ENCODE measurements at places on chromosomes 13 and 19.

DNA sequence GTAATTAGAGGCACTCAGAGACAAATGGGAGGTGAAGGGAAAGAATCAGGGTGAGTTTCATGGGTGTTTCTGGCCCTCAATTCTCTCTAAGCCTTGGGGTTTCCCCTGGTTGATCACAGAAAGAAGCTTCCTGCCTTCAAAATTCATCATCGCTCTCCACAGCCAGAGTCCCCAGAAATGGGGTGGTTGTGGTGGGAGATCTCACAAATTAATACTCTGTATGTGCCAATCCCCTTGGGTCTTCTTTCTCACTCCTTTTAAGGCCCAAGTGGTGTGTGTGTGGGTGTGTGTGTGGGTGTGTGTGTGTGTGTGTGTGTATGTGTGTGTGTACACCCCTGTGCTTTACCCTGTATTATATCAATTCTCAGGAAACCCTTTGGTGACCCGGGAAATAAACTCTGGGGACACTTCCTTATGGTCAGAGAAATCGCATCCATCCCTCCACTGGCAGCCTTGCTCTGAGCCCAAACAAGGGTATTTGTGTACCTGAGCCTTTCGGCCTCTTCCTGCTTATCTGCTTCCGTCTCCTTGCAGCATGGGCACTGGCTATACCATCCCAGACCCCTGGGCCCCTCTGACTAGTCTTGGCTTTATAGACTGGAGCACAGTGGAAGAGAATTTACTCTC is 2.8 kb upstream of the FCGBP start:
- no peak for DNase-seq

GRCh38 chr19:58325311-58326022 is 1.3 kb upstream of the ZSCAN22 start:
- DNase-seq = no peak

DNA sequence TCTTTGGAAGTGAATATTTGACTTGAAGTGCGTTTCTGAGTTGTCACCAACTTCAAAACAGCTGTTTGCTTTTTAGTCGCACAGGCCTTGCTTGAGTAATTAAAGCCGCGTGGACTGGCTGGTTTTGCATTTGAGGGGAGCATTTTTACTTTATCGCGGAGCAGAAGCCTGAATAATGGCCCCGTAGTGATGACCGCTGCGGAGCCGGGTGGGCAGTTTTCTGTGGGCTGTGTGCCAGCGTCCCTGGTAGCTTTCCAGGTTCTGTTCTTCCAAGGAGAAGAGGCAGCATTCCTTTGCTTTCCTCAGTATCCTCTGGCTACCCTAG is 1.1 kb downstream of the NAA16 start:
- no peak for DNase-seq

DNA sequence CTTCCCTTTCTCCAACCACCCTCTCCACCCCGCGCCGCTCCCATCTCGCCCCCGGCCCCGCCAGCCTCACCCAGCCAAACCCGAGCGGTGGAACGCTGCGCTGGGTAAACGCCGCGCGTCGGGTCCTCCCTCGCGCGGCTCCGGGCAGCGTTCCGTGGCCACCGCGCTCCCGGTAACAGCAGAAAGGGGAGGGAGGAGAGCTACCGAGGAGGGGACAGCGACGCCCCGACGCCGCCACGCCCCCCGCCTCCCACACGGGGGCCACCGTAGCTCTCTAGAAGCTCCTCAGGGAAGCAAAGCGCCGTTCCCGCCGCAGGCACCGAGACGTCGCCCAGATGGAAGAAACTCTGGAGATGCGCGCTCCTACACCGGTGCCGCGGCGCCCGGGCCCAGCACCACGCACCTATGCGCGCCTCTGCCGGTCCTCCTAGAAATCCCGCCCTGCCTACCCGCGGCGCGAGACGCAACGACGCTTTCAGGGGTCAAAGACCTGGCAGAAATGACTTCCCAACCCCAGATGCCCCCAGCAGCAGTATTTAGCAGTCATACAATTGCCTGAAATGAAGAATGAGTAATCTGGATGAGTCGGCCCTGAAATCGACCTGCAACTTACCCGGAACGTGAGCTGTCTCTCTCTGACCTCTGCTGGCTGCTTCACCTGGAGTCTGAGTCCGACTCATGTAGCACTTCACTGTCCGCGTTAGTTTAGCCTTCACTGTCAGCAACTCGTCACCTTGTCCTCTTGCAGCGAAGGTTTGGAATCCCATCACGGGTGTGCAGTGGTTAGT is at the start of gene RUBCNL:
RUBCNL (minus strand) TSS at position 189 of the 788 bp plus-strand sequence. CDS start 14,777 bp downstream, outside the sequence.
- DNase-seq = no peak

- no peak for DNase-seq
Observed at GRCh38 chr19:18795540-18795939, 4.4 kb upstream of the COMP start.

GRCh38 chr19:2986951-2987524 is 9.7 kb downstream of the TLE6 start:
- no peak for DNase-seq

- no peak for DNase-seq
Observed at GRCh38 chr13:113315992-113316391, 19.0 kb downstream of the LAMP1 start.

DNA sequence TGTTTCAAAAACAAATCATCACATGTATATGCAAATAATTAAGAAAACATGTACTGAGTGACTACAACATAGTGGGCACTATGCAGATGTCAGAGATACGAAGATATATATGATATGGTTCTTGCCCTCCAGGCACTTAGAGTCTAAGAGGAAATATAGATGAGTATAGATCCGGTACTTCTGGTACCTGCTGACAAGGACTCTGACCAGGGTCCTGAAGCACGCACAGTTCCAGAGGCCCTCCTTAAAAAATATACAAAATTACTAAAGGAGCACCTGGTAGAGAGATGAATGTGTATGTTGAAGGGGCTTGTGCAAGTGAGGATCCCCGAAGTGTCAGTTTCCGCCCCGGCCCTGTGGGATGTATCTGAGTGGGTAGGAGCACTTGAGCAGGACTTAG is 31.3 kb downstream of the MTUS2 start:
- DNase-seq = no peak

DNA sequence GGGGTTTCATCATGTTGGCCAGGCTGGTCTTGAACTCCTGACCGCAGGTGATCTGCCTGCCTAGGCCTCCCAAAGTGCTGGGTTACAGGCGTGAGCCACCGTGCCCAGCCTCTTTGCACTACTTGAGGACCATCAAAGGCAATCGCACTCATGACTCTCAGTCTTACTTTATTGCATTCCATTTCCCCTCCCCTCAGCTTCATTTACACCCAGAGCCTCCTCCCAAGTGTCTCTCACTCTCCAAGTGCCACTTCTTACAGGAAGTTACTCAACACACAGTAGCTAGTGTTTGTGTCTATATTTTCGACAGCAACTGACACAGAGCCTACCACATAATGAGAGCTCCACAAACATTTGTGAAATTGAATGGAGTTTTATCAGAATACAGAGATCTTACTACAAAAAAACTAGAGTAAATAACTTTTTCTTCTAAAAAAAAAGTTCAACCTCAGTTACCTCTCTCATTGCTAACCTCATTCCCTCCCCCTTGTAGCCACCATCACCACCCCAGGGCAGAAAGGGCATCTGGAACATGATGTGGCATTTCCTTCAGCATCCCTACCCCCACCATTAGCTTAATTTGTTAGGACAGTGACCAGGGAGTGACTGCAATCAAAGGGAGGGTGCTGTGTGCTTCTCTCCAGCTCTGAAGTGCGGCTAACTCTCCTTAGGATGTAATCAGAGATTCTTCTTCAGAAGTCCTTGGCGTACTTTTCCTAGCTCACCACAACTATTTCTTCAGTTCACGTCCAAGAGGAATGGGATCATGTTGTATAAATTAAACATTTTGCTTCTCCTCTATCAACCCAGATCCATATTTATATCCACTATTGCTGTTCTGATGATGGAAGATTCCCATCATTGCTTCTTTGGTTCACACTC is 17.0 kb upstream of the RUBCNL start:
- no peak for DNase-seq

DNA sequence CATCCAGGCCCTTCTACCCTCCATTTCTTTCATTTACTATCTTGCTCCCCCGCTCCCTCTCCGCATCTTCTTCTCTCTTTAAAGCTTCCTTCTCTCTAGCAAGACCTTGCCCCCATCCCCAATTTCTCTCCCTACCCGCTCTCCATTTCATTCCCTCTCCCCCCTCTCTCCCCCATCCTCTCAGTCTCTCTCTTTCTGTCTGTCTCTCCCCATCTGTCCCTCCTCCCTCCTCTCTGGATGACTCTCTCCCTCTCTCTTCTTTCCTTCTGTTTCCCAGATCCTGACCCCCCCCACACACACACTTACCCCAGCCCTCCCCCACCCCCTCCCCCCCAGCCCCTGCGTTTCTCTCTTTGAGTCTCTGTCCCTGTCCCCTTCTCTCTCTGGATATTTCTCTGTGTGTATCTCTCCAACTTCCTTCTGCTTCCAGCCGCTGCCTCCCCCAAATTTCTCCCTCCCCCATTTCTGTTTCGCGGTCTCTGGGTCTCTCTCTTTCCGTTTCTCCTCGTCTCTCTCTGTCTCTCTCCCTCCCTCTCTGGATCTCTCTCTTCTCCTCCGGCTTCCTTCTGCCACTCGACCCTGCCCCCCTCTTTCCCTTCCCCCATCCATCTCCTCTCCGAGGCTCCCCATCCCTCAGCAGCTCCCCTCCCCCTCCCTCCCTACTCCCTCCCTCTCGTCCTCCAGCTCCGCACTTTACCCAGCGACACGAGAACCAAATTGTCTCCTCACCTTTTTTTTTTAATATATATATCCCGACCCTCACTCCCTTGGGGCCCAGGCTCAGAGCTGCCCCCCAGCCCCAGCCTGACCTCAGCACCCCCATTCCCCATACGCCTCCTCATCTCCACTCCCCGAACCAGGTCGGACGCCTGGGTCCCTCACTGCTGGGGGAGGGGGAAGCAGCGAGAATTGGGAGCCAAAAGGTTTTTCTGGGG is 3.6 kb upstream of the CACNG8 start:
- DNase-seq = no peak

- DNase-seq = no peak
Observed at GRCh38 chr13:93180356-93180969, 46.1 kb upstream of the GPC6 start.

DNA sequence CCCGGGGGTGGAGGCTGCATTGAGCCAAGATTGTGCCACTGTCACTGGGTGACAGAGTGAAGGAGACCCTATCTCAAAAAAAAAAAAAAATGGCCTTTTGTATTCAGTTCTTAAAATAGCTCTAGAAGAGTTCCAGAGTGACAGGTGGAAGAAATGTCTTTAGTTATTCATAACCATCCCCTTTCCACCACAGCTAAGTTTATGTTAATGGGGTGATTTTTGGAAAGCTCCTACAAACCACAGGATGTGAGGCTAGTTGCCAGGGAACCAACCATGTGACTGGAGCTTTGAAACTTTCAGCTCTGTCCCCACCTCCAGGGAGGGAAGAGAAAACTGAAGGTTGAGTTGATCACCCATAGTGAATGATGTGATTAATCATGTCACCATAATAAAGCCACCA is 6.9 kb downstream of the ZNF490 start:
- no peak for DNase-seq

DNA sequence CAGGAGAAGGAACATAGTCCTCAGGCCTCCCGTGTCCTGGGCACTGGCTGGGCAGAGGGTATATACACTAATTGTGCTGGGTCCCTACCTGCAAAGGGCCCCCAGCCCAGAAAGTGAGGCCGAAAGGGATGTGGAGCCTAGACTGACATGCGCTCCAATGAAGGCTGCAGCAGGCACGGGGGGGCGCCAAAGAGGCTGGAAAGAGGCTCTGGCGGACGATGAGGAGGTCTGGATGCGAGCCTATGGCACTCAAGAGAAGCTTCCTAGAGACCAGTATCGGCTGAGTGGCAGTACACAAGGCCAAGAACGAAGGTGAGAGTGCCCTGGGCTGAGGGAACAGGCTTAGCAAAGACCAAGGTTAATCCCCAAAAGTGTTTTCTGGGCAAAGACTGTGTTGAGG is 16.6 kb downstream of the VRK3 start:
- DNase-seq = no peak

- no peak for DNase-seq
Observed at GRCh38 chr13:29270271-29270985, 325.1 kb downstream of the SLC7A1 start.

DNA sequence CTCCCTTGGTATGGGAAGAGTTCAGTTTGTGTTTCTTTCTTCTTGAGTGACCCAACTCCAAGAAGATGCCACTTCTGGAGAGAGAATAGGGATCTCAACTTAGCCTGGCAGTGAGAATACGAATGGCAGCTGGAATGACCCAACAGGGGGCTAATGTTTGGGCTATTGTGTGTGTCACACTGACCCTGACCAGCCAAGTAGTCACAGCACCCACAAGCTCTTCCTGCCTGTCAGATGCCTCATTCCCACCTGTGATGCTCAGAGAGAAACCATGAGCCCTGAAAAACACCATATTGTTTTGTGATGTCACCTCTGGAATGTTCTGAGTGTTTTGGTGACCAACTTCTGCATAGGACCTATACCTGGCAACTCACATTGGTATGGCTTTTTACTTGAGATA is at the start of gene CBY2:
CBY2 (plus strand) TSS at position 233 of the 400 bp plus-strand sequence; CDS start at position 304, 71 bp downstream.
- DNase-seq = no peak

DNA sequence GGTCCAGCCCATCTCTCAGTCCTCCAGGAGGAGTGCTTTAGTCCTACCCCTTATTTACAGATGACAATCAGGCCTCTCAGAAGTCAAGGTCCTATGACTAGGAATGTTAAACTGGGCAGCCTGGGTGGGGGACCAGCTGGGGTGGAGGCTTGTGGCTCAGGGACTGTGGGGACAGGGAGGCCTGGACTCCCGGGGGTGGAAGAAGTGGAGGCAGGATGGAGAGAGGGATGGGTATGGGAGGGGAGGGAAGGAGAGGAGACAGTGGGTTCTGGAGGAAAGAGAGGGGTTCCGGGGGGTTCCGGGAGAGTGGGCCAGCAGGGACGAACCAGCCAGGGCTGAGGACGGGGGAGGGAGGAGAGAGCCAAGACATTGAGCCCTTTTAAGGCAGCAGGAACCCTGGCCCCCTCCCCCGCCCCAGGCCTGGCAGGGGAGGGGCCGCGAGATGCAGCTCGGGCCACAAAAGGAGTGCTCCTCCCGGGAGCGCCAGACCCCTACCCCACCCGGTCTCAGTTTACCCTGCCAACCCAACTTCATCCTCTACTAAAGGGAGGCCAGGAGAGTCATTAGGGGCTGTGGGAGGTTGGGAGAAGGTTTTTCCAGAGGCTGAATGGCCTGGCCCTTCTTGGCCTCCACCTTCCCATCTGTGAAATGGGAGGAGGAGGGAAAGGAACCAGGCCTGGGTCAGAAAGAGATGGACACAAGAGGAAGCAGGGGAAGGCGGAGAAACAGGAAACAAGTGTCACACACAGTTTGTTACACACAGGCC is 1.7 kb downstream of the DMPK start:
- no peak for DNase-seq

Data from activated T-helper 1 cell treated with anti-CD3 and anti-CD28 coated beads, Interleukin-2, amount 50 U/mL, for 16 hours (primary cell).